ENCODE measurements at places on chromosomes 3 and 15. TPM values are rescaled to one million over a fixed set of nuclear protein-coding genes. Genes with fewer than 3 reads are reported as not detected.

The WDR5B gene
- polyA plus RNA-seq, result 1.0 TPM

The RARB gene
- not detected for polyA plus RNA-seq

DNA sequence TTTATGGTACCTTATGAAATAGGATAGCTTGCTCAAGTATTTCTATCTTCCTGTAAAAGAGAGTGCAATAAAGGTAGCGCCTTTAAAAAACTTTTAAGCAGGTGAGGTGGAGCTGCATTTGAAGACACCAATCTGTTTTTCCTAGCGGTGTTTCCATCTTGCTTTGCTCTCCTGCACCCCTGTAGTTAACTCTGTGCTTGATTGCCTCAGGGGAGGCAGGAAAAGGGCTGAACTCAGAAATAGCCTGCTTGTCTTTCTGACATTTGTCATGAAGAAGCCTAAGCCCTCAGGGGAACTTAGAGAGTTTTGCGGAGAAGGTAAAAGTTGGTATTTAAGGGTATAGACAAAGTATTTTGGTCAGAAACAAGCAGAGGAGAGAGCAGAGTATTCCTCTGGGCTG is 63.0 kb upstream of the TPRG1 start:
- DNase-seq, result no peak

GRCh38 chr3:183532620-183533411 is 22.7 kb downstream of the KLHL6 start:
- no peak for DNase-seq

DNA sequence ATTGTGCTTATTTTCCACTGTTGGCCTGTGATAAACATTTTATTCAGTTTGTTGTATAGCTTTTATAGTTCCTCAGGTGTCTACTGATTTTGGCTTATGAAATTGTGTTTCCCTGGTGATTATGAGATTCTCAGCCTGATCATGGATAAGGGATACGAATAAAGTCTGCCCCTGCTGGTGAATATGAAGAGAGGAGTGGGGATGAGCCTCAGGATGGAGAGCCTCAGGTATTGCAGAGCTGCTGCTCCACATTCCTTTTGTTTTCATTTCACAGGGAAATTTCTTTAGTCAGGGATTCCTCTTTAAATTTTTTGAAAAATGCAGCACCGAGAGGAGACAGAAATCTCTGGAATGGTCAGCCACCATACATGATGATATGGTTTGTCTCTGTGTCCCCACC is 14.7 kb upstream of the RAB6B start:
- no peak for DNase-seq

GRCh38 chr3:51391566-51392354 is 675 bp downstream of the RBM15B start:
- peak; percentile 71 for DNase-seq

Measured in CD4-positive, alpha-beta memory T cell (primary cell).